ENCODE measurements at places on chromosomes 13 and 19.

DNA sequence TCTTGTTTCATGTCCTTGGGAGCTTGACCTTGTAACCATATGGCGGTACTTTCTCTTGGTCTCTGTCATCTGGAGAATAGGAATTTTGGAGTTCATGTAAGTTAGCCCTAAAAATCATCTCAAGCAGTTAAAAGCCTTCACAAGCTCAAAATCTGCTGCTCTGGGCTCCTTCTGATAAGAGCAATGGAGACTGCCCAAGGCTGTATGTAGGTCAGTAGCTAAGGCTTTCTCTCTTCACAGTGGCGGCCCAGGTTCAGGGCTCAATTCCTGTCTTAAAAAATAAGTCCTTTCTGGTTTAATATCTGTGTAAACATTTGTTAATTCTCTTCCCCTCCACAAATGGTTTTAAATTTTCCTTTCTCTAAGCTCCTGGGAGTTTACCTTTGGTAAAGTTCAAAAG is 45.3 kb upstream of the ANKRD10 start:
- no peak for DNase-seq

- DNase-seq = no peak
These were observed 692 bp downstream of the RGS9BP start for GRCh38 chr19:32676186-32676894.

DNA sequence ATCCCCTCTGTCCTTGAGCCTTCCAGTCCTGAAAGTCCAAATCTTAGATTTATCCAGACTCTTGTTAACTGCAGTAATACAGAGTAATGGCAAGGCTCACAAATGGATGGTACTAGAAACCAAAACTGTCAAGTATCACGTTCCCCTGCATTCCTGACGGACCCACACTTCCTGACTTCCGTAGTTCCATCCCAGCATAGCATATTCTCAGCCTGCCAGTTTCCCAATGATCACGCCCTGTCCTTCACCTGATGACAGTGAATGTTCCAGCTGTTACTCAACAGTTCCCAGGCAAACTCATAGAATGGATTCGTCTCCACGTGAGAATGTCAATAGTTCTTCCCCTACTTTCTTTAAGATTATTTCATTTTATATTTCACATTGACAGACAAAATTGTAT is 33.6 kb downstream of the SLC7A1 start:
- no peak for DNase-seq

GRCh38 chr13:35917252-35917941 is 213.8 kb downstream of the DCLK1 start:
- no peak for DNase-seq
